Stimulated activated CD8-positive, alpha-beta memory T cell treated with anti-CD3 and anti-CD28 coated beads, Interleukin-7, amount 100 ng/mL, for 48 hours (primary cell): ENCODE measurements at places on chromosomes 12 and 14.

DNA sequence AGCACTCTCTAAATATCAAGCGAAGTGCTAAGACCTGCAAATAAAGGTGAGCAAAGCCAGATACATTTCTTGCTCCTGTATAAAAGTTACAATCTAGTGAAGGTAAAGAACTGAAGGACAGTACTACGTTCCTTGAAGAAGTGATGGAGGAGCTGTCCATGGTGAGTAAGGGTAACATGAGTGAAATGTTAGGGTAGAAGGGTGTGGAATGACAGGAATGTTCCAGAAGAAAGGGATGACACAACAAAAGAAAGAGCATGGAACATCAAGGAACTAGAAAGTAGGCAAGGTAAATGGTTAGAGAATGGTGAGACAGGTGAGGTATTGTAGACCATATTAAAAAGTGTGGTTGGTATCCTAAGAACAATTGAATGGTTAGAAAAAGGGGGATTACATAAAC is 272.4 kb downstream of the ACSS3 start:
- DNase-seq = no peak

GRCh38 chr12:48028541-48029431 is 24.5 kb upstream of the COL2A1 start:
- DNase-seq = no peak

- DNase-seq = no peak
These were observed 16.7 kb downstream of the ULK1 start for GRCh38 chr12:131911028-131911650.

DNA sequence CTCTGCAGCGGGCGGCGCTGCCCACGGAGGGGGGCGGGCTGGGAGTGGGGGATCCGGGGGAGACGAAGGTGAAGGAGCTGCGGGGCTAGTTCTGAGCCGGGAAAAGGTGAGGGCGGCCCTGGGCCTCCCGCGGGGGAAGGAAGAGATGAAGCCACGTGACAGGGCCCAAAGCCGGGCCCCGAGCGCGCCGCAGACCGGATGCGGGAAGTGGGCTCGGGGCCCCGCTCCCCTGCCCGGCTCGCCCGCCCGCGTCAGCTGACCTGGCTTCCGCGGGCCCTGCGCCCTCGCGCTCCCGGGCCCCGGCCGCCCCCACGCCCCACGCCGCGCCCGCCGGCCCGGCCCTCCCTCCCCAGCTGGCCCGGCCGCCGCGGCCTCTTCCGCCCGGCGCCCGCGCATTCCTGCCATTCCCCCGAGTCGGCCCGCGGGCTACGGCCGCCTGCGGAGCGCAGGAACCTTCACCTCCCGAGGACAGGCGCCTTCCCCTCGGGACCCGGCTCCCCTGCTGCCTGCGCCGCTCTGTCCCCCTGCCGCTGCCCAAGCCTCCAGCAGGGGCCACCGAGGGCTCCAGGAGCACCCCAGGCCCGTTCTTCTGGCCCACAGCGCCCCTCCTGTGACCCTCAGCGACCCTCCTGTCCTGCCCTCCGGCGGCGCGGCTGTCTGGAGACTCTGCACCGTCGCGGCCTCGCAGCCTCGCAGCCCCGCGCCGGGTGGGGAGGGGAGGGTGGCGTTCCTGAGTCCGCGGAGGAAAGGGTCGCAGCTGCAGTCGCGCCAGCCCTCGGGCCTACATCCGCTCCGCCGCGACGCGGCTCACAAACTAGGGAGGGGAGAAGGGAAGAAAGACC is 20.4 kb downstream of the NINJ2 start:
- peak; percentile 47 for DNase-seq

DNA sequence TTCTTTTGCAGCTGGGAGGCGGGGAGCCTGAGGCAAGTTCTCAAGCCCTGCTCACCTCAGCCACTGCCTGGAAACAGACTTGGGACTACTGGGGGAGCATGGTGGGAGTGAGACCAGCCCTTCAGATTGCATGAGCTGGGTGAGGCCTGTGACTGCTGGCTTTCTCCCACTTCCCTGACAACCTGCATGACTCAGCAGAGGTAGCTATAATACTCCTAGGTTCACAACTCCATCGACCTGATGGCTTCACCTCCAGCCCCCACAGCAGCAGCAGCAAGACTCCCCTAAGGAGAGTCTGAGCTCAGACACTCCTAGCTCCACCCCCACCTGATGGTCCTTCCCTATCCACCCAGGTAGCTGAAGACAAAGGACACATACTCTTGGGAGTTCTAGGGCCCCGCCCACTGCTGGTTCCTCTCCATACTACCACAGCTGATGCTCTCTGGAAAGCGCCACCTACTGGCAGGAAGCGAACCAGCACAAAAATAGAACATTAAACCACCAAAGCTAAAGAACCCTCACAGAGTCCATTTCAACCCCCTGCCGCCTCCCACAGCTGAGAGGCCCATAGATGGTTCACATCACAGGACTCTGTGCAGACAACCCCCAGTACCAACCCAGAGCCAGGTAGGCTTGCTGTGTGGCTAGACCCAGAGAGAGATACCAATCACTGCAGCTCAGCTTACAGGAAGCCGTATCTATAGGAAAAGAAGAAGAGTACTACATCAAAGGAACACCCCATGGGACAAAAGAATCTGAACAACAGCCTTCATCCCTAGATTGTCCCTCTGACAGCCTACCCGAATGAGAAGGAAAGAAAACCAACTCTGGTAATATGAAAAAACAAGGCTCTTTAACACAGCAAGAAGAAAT is 68.7 kb downstream of the RPAP3 start:
- DNase-seq = peak; percentile 37

DNA sequence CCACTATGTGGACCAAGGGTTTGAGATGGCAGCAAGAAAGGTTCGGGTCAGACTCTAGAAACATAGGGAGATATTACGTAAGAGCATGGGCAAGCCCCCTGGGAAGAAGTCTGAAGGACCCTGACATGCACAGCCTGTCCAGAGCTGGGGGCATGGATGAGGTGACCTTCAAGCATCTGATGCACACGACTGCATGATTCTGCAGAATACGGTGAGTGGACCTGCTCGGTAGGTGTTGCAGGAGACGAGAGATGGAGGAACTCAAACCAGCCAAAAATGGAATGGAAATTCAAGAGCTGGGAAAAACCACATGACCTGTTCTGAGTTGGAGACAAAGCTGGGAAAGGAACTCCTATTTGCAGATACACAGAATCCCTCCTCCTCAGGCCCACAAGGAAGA is 43.6 kb downstream of the ANO2 start:
- DNase-seq = no peak

DNA sequence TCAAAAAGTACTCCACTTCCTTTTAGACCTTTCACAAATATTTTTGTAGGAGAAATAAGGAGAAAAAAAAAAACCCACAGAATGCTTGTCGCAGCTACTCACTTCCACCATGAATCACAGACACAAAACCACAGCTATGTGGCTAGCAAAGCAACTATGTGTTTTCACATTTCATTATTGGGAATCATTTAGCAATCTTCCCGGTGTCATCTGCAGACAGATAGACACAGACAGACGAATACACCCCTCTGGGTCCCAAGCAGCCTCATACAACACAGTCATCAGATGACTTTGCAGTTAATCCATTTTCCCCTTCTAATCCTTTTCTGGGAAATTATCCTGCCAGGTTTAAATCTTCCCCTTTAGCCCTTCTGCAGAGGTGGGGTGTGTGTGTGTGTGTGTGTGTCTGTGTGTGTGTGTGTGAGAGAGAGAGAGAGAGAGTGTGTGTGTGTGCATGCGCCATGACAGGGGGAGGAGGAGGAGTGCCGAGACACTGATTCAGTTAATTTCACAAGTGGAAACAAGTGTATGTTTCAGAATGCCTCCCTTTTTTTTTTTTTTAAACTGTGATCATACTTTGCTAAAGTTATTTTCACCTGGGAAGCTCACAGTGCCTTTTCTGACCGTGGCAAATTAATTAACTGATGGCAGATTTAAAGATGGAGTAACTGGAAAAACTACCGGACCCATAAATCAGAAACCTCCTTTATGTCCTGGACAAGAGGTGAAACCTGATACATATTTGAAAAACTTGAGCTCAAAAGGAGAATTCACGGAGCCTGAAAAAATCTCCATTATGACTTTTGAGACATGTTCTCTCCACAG is 39.9 kb downstream of the LTBP2 start:
- peak; percentile 29 for DNase-seq

- DNase-seq = no peak
These were observed 15.3 kb upstream of the NRXN3 start for GRCh38 chr14:78154827-78155226.

GRCh38 chr14:39154594-39155189 is 15.4 kb downstream of the TRAPPC6B start:
- DNase-seq = no peak

- no peak for DNase-seq
These were observed 2.8 kb downstream of the TRHDE start for GRCh38 chr12:72274931-72275330.

- no peak for DNase-seq
These were observed 168.0 kb downstream of the TMTC3 start for GRCh38 chr12:88310069-88310468.
